H1 (cell line): ENCODE measurements at places on chromosomes 3 and 15. TPM values are rescaled to one million over a fixed set of nuclear protein-coding genes. Genes with fewer than 3 reads are reported as not detected.

Gene PLOD2
- 2.5 and 4.0 TPM in 2 replicates for polyA plus RNA-seq

Gene TTC21A
- polyA plus RNA-seq: 2.3 and 2.7 TPM in 2 replicates

Gene WDR53
- 4.7 and 7.4 TPM in 2 replicates for polyA plus RNA-seq

Gene RARB
- 0.13 and 0.15 TPM in 2 replicates for polyA plus RNA-seq

Gene PLA2G4F
- not detected in 2 replicates for polyA plus RNA-seq

Gene LYSMD2
- 0.85 and 2.2 TPM in 2 replicates for polyA plus RNA-seq

Gene MST1R
- polyA plus RNA-seq: 7.6 and 9.4 TPM in 2 replicates

Gene CSPG4
- 1.4 and 1.9 TPM in 2 replicates for polyA plus RNA-seq

Gene RETNLB
- polyA plus RNA-seq: not detected in 2 replicates

Gene CCK
- 2.8 and 3.5 TPM in 2 replicates for polyA plus RNA-seq
